ENCODE measurements at places on chromosomes 16 and 17.

DNA sequence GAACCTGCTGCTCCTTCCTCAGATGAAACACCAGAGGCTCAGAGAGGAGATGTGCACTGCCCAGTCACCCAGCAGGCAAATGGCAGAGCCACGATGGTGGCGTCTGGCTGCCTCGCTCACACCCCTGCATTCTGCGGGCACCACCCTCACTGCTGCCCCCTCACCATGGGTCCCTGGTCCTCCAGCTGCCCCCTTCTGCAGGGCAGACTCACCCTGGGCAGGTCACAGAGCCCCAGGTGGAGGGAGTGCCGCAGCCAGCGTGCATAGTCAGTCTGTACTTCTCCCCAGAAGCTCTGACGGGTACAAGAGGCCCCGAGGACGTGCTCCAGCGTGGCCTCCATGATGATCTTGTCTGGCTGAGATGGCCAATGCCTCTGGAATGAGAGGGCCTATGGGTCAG lies 52.9 kb downstream of the RMI2 start:
- no peak for DNase-seq
- H3K4me1 ChIP-seq: no peaks in the 10 kb centered on the region
- H3K4me3 ChIP-seq: no peak overlapping the region
- no peaks in the 10 kb centered on the region for H3K36me3 ChIP-seq

- H3K27ac ChIP-seq: peak within 1 kb of the TSS; percentile 82
- H3K4me3 ChIP-seq: peak within 1 kb of the TSS; percentile 100
- no peaks in the 10 kb centered on the region for H3K36me3 ChIP-seq
- DNase-seq: peak; percentile 90
- H3K4me1 ChIP-seq: peaks cover 67% of the 10 kb centered on the region
These were observed at the start of gene LIMD2 for GRCh38 chr17:63699638-63700527. TSS of gene LIMD2 (minus strand) at chr17:63700125. CDS start at chr17:63699298, 827 bp downstream.

GRCh38 chr17:66964930-66965800 lies 658 bp downstream of the CACNG4 start:
- H3K27ac ChIP-seq: no peak overlapping the region
- peaks cover 9% of the 10 kb centered on the region for H3K4me1 ChIP-seq
- no peak for DNase-seq
- H3K36me3 ChIP-seq: no peaks in the 10 kb centered on the region
- no peaks in the 10 kb centered on the region for H3K27me3 ChIP-seq

GRCh38 chr17:63985387-63986140 lies 12.6 kb upstream of the PRR29 start:
- H3K27ac ChIP-seq: no peak overlapping the region
- no peaks in the 10 kb centered on the region for H3K27me3 ChIP-seq
- no peak overlapping the region for H3K4me3 ChIP-seq
- H3K36me3 ChIP-seq: no peaks in the 10 kb centered on the region
- H3K4me1 ChIP-seq: peaks cover 16% of the 10 kb centered on the region

DNA sequence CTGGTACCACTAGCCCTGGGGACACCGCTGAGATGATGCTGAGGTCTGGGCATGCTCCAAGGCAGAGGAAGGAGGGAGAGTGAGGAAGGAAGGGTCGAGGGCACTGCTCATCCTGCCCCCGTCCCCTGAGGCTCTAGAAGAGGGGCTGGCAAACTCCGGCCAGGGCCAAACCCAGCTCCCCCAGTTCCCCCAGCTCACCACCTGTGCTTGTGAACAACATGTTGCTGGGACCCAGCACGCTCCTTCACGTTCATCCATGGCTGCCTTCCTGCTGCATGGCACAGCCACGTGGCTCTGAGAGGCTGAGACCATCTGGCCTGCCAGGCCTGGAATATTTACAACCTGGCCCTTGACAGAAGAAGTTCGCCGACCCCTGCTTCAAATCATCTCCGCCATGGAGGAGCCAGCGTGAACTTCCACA lies 81.2 kb downstream of the RBFOX3 start:
- no peak for DNase-seq
- H3K36me3 ChIP-seq: no peaks in the 10 kb centered on the region
- no peak overlapping the region for H3K27ac ChIP-seq
- no peaks in the 10 kb centered on the region for H3K27me3 ChIP-seq

DNA sequence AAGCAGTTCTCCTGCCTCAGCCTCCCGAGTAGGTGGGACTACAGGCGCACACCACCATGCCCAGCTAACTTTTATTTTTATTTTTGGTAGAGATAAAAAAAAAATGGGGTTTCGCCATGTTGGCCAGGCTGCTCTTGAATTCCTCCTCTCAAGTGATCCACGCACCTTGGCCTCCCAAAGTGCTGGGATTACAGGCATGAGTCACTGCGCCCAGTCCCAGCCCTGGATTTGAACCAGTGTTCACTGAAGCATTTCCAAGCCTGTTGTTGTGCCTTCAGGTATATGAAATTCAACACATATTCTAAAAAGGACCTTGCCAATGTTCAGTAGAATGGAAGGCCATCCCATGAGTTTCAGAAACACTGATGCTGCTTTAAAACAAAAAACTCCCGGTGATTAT lies 165.3 kb downstream of the SLC39A11 start:
- no peaks in the 10 kb centered on the region for H3K27me3 ChIP-seq
- no peak overlapping the region for H3K27ac ChIP-seq
- no peak overlapping the region for H3K4me3 ChIP-seq
- no peaks in the 10 kb centered on the region for H3K4me1 ChIP-seq
- no peaks in the 10 kb centered on the region for H3K36me3 ChIP-seq
- DNase-seq: no peak

GRCh38 chr16:66478733-66479511 lies 51.8 kb downstream of the BEAN1 start:
- no peak overlapping the region for H3K27ac ChIP-seq
- H3K27me3 ChIP-seq: no peaks in the 10 kb centered on the region
- H3K36me3 ChIP-seq: no peaks in the 10 kb centered on the region
- DNase-seq: peak; percentile 84

DNA sequence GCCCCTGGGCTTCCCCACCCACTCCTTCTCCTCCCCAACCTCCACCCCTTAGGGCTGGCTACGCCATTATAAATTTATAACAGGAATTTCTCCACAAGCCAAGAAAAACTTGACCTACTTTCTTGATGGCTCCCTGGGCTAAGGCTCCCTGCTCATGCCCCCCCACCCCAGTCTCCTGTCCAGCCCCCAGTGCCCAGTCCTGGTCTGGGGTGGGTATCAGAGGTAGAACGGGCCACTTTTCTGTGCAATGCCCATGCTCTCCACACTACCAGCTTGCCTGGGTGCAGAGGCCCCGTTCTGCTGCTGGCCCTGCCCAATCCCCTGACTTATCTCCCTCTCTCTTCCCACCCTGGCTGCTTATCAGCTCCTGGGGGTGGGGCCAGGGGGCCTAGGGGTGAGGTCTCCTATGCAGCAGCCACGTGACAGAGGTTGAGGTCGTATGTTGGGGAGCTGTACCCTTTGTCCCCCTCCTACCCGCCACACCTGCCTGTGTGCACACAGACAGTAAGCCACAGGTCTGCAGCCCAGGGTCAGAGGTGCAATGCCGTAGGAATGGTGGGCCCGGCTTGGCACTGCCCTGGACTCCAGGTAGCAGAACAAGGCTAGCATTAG lies 10.1 kb downstream of the THRA start:
- no peak for DNase-seq
- H3K27ac ChIP-seq: no peak overlapping the region
- peaks cover 9% of the 10 kb centered on the region for H3K36me3 ChIP-seq
- no peak overlapping the region for H3K4me3 ChIP-seq
- H3K4me1 ChIP-seq: peaks cover 56% of the 10 kb centered on the region

- no peaks in the 10 kb centered on the region for H3K27me3 ChIP-seq
- peak overlapping the region; percentile 38 for H3K4me3 ChIP-seq
- H3K36me3 ChIP-seq: no peaks in the 10 kb centered on the region
- H3K27ac ChIP-seq: peak overlapping the region; percentile 74
- H3K4me1 ChIP-seq: peaks cover 54% of the 10 kb centered on the region
These were observed 6.5 kb upstream of the KLHL36 start for GRCh38 chr16:84641643-84642358.

Data from B cell (primary cell).